Glutamatergic neuron (in vitro differentiated cells): ENCODE measurements at places on chromosomes 3 and 15. TPM values are rescaled to one million over a fixed set of nuclear protein-coding genes. Genes with fewer than 3 reads are reported as not detected.
A peak's percentile ranks its signal among the peaks of the same experiment; 100 is the strongest.

The EIF4E3 gene
- total RNA-seq, result 21.9 TPM

The ST8SIA2 gene
- 30.4 TPM for total RNA-seq

The EPB42 gene
- total RNA-seq, result not detected

The SPTSSB gene
- 1.9 TPM for total RNA-seq

The SLC28A2 gene
- total RNA-seq, result not detected

The GOLGA6L7 gene
- not detected for total RNA-seq

The P2RY14 gene
- not detected for total RNA-seq

The LRRC31 gene
- total RNA-seq, result not detected

DNA sequence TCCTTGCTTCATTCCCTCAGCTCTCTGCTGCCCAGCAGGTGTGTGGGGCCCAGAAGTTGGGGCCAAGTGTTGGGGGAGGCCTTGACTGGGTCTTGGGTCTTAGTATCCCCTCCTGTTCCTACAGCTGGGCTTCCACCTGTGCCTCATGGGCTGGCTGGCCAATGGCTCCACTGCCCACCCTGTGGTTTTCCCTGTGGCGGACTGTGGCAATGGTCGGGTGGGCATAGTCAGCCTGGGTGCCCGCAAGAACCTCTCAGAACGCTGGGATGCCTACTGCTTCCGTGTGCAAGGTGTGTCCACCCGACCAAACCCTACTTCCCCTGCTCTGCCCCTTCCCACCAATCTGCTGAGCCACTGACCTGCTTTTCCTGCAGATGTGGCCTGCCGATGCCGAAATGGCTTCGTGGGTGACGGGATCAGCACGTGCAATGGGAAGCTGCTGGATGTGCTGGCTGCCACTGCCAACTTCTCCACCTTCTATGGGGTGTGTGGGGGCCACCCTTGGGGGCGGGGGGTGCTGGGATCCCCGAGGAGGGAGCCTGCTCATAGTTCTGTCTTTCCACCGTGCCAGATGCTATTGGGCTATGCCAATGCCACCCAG, 10.9 kb downstream of the NT5DC2 start:
- peaks cover 6% of the 10 kb centered on the region for H3K4me1 ChIP-seq
- no peaks in the 10 kb centered on the region for H3K36me3 ChIP-seq
- H3K27me3 ChIP-seq, result peaks cover 6% of the 10 kb centered on the region
- peak; percentile 16 for DNase-seq

GRCh38 chr3:66481071-66482017, 19.5 kb downstream of the LRIG1 start:
- no peaks in the 10 kb centered on the region for H3K27me3 ChIP-seq
- DNase-seq, result no peak
- H3K4me1 ChIP-seq, result peaks cover 55% of the 10 kb centered on the region
- peak overlapping the region; percentile 60 for H3K27ac ChIP-seq

DNA sequence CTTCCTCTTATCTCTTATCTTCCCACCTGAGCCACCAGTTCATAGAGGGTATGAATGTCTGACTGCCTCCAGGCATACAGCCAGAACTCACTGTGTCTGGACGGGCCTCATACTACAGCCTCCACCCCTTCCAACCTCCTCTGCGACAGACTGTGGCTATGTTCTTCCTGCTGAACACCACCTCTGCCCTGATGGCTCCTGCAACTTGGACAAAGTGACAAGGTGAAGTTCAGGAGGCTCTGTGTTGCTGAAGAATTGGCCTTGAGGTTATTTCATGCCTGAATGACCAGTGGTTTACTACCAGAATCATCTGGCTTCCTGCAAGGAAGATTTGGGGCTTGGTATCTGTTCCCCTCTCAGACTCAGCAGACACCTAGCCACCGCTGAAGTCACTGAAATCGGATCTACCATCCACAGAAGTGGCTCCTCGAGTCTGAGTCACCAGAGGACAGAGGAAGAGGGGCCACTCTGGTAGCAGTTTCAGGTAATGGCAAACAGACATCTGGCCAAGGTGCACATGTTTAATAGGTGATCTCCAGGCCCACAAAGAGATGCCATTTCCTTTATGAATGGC, 14.2 kb upstream of the ULK3 start:
- no peaks in the 10 kb centered on the region for H3K36me3 ChIP-seq
- H3K4me3 ChIP-seq, result no peak overlapping the region
- no peak overlapping the region for H3K27ac ChIP-seq
- no peak for DNase-seq
- H3K27me3 ChIP-seq, result peaks cover 4% of the 10 kb centered on the region

- H3K4me3 ChIP-seq, result no peak overlapping the region
- DNase-seq, result no peak
- H3K36me3 ChIP-seq, result peaks cover 8% of the 10 kb centered on the region
- H3K27me3 ChIP-seq, result no peaks in the 10 kb centered on the region
- no peak overlapping the region for H3K27ac ChIP-seq
Measured at GRCh38 chr3:195704433-195704999, 16.3 kb upstream of the MUC20 start.

- peaks cover 9% of the 10 kb centered on the region for H3K4me1 ChIP-seq
- H3K27me3 ChIP-seq, result no peaks in the 10 kb centered on the region
- H3K4me3 ChIP-seq, result peak within 1 kb of the TSS; percentile 98
- H3K36me3 ChIP-seq, result no peaks in the 10 kb centered on the region
- H3K27ac ChIP-seq, result peak within 1 kb of the TSS; percentile 95
Measured at GRCh38 chr15:51622604-51623370, at the start of gene DMXL2. Gene DMXL2, minus strand, starts transcription at chr15:51622771. Its CDS starts 226 bp downstream, at chr15:51622545.

- H3K27me3 ChIP-seq, result peaks cover 5% of the 10 kb centered on the region
- no peaks in the 10 kb centered on the region for H3K36me3 ChIP-seq
- peaks cover 8% of the 10 kb centered on the region for H3K4me1 ChIP-seq
- H3K27ac ChIP-seq, result no peak overlapping the region
- no peak overlapping the region for H3K4me3 ChIP-seq
Measured at GRCh38 chr15:71734709-71735384, 75.5 kb upstream of the NR2E3 start.

DNA sequence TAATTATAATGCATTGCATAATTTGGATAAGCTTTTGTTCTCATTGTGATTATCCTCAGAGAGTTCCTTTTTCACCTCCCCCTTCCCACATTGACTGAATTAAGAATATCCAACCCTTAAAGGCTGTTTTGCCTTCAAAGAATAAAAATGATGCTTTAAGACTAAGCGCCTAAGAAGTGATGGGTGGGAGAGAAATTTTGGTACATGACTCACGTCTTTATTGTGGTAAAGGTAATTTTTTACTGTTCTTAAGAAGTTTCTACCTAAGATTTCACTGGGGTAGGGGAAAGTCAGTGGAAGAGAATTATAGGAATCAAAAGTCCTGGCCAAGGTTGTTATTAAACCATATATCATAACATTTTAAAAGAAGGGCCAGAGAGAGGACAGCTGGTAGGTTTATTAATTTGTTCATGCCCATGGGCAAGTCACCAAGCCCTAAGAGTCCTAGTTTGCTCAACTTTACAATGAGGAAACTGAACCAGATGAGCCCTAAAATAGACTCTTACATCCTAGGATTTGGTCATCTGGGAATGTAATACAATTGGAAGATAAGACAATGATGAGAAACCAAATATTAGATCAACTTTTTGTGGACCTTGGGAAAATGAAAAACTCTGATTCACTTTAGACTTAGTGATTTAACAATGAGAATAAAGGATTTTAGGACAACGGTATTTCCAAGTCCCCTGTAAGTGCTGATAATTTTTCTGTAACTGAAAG, 101.1 kb upstream of the RASGRP1 start:
- no peaks in the 10 kb centered on the region for H3K36me3 ChIP-seq
- H3K27ac ChIP-seq, result no peak overlapping the region
- H3K4me3 ChIP-seq, result no peak overlapping the region
- no peak for DNase-seq
- H3K27me3 ChIP-seq, result no peaks in the 10 kb centered on the region
- no peaks in the 10 kb centered on the region for H3K4me1 ChIP-seq

GRCh38 chr3:13461169-13462124, 18.7 kb upstream of the HDAC11 start:
- H3K27me3 ChIP-seq, result peaks cover 3% of the 10 kb centered on the region
- no peak overlapping the region for H3K4me3 ChIP-seq
- no peak overlapping the region for H3K27ac ChIP-seq

- no peak overlapping the region for H3K27ac ChIP-seq
- H3K36me3 ChIP-seq, result no peaks in the 10 kb centered on the region
- H3K27me3 ChIP-seq, result no peaks in the 10 kb centered on the region
- DNase-seq, result no peak
Measured at GRCh38 chr3:148646126-148646665, 51.5 kb upstream of the AGTR1 start.

DNA sequence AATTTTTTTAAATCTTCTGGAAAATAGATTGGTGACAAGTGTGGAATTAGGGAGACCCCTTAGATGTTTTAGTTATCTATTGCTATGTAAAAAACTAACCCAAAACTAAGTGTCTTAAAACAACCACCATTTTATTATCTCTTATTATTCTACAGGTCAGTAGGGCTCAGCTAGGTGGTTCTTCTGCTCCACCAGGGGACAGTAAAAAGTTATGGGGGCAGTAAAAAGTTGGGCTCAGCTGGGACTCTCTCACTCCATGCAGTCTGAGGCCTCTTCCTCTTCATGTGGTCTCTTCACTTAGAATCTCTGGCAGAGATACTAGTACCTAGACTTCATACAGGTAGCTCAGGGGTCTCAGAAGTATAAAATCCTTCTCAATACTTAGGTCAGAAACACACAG, 18.0 kb upstream of the DIS3L start:
- H3K36me3 ChIP-seq, result no peaks in the 10 kb centered on the region
- H3K27me3 ChIP-seq, result peaks cover 2% of the 10 kb centered on the region
- no peak for DNase-seq
- no peak overlapping the region for H3K27ac ChIP-seq

DNA sequence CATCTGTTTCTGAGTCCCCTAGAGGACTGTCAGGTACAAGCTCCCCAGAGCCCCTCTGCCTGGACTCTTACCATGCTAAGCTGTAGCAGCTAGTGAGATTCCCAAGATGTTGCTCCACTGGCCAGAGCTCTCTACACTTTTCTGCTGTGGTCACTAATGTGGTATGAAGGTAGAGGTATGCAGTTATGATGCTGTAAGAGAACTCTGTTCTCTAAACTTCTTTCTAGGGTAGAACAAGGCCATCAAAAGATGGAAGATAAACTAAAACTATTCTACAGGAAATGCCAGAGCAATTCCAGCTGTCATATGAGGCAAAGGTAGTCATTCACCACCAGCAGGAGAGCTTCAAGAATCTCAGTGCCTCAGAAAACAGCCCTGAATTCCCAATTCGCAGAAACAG, 517.4 kb upstream of the ARRDC4 start:
- no peak for DNase-seq
- no peak overlapping the region for H3K27ac ChIP-seq
- peaks cover 7% of the 10 kb centered on the region for H3K4me1 ChIP-seq
- no peaks in the 10 kb centered on the region for H3K27me3 ChIP-seq
- H3K36me3 ChIP-seq, result no peaks in the 10 kb centered on the region
- H3K4me3 ChIP-seq, result no peak overlapping the region

DNA sequence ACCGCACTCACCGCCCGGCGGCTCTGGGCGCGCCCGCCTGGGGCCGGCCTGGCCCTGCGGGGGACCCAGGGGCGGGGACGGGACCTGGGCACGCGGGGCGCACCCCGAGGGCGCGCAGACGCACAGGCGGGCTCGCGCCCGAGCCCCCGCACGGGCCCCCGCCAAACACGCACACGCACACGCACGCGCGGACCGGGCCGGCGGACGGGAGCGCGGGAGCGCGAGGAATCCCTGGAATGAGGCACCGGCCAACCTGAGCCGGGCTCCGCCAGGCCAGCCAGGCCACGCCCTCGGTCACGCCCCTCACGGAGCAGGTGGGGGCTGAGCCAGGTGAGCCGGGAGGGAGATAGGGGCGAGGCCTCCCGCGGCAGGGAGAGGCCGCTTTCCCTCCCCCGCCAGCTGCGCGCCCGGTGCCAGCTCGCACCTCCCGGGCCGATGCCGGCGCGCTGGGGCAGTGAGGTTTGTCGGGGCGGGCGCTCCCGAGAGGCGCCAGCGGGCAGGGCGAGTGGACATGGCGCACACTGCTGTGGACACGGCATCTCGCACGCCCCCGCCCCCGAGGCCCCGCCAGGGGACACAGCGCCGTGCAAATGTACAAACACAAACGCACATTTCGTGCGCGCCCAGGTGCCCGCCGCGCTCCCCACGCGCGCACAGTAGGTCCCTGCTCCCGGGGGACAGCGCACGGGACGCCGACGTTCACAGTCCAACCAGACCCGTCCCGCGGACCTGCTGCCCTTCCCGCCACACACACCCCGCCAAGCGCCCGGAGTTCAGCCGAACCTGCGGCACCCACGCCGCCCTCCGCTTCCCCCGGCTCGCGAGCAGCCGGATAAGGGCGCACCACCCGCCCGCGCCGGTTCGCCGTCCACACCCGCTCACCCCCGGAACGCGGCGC, 75.9 kb upstream of the VGLL4 start:
- no peaks in the 10 kb centered on the region for H3K36me3 ChIP-seq
- H3K27ac ChIP-seq, result no peak overlapping the region
- no peak overlapping the region for H3K4me3 ChIP-seq

- no peak overlapping the region for H3K27ac ChIP-seq
- no peak overlapping the region for H3K4me3 ChIP-seq
- DNase-seq, result no peak
- H3K4me1 ChIP-seq, result peaks cover 2% of the 10 kb centered on the region
Measured at GRCh38 chr15:26889298-26889898, 22.5 kb downstream of the GABRA5 start.

GRCh38 chr3:151890721-151891141, 17.3 kb downstream of the SUCNR1 start:
- no peak overlapping the region for H3K4me3 ChIP-seq
- peak overlapping the region; percentile 13 for H3K27ac ChIP-seq
- H3K36me3 ChIP-seq, result no peaks in the 10 kb centered on the region
- H3K27me3 ChIP-seq, result no peaks in the 10 kb centered on the region
- no peaks in the 10 kb centered on the region for H3K4me1 ChIP-seq

DNA sequence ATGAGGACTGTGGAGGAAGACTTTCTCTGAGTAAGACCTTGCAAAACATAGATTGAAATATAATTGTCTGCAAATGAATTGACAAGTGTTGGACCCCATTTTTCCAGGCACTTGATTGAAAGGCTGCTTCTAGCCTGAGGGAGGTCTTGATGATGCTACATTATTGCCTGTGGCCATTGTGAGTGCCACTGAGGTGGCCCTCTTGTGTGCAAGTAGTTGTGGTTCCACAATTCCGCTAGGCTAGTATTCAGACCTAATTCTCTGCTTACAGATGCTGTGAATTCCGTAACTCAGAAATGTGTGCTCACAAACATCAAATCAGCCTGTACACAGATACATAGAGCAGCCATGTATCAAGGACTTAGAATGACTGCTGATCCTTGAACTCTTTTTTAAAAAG, 34.7 kb downstream of the FNDC3B start:
- no peak for DNase-seq
- no peak overlapping the region for H3K4me3 ChIP-seq
- no peaks in the 10 kb centered on the region for H3K36me3 ChIP-seq
- peaks cover 3% of the 10 kb centered on the region for H3K4me1 ChIP-seq
- H3K27ac ChIP-seq, result no peak overlapping the region
- H3K27me3 ChIP-seq, result no peaks in the 10 kb centered on the region

GRCh38 chr15:89052474-89052873, 35.8 kb upstream of the ABHD2 start:
- peaks cover 6% of the 10 kb centered on the region for H3K36me3 ChIP-seq
- H3K27me3 ChIP-seq, result no peaks in the 10 kb centered on the region
- H3K4me3 ChIP-seq, result no peak overlapping the region
- no peak overlapping the region for H3K27ac ChIP-seq

DNA sequence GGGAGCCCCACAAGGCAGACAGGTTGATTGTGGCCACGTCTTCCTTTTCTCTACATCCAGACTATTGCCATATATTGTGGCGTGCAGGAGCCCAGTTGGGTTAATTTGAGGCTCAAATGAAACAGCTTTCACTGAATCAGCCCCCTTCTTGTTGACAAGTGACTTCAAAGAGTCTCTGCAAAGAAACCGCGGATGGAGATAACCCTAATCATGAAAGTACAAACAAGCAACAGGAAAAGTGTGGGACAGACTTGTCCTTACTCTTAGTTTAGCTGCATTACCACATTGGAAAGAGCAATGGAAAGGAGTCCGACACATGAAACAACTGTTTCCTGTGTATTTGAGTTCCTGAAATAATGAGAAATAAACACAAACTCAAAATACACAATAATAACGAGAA, 3.3 kb downstream of the TMEM40 start:
- peaks cover 9% of the 10 kb centered on the region for H3K4me1 ChIP-seq
- DNase-seq, result no peak
- no peak overlapping the region for H3K27ac ChIP-seq
- H3K36me3 ChIP-seq, result no peaks in the 10 kb centered on the region
- peaks cover 6% of the 10 kb centered on the region for H3K27me3 ChIP-seq
